ENCODE measurements at places on chromosomes 5 and 9.

DNA sequence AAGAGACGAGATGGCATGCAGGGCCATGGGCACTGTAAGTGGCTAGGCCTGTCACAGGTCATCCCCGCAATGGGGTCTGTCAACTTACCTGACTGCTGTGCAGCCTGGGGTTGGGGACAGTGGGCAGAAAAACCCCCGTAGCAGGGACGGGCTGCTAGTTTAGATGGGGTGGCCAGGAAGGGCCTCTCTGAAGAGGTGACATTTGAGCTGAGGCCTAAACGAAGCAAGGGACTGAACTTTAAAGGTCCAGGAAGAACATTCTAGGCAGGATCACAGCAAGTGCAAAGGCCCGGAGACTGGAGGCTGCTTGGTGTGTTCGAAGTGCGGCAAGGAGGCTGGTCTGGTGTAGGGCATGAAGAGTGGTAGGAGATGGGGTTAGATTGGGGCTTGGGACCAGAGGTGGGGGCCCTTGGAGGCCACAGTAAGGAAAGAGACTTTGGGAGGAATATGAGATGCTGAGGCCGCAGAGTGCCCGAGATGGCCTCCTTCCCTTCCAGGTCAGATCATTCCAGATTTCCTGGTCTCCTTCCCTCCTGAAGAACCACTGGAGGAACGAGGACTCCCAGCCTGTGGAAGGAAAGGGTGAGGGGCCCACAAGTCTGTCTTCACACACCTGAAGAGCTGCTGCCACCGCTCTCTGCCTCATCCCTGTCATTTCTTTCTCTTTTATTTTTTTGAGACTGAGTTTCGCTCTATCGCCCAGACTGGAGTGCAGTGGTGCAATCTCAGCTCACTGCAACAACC, 37.9 kb upstream of the SH3PXD2B start:
- no peak for DNase-seq

DNA sequence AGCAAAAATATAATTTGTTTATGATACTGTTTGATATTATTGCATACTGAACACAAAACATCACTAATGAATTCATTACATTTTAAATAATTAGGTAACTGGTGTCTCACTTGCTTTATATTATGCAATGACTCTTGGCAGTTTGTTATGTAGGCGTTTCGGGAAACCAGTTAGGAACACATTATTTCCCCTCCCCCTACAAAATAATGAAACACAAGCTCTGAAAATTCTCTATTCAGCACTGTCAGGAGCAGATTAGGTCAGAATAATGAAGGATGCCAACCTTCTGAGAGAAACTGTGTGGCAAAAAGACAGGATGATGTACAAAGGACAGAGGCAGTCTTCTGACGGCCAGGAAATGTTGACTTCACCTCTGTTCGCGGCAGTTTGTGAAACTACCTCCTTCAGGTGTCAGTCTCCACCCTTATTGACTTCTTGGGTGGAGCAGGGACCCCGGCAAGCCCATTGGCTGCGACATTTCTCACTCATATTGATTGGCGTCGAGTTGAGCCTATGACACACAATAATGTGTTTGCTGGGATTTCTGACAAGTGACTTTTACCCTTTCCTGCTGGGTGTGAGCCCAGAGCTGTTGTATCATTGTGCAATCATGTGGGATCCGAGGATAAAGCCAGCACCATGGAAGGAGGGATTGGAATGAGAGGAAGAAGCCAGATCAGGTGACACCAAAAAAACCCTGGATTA, 33.9 kb downstream of the SH3PXD2B start:
- DNase-seq = no peak

GRCh38 chr9:107755246-107755645, 265.7 kb upstream of the KLF4 start:
- no peak for DNase-seq

DNA sequence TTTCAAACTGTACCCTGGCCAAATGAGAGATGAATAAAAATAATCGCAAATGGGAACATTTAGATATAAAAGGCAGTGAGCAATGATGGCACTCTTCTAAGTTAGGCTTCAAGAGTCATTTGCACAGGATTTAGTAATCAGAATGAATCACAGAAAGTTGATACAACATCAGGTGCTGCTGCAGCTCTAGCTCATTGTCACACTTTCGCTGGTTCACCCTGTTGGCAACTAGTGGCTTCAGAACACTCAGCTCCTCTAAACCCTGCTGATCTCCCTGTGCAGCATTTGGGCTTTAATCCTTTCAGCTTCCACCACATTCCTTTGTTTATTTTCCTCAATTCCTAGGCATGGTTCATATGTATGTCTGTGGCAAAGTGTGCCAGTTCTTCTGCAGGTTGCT, 2071.2 kb upstream of the CDH6 start:
- DNase-seq = no peak

GRCh38 chr5:171158581-171158980, 150.5 kb upstream of the TLX3 start:
- DNase-seq = no peak

DNA sequence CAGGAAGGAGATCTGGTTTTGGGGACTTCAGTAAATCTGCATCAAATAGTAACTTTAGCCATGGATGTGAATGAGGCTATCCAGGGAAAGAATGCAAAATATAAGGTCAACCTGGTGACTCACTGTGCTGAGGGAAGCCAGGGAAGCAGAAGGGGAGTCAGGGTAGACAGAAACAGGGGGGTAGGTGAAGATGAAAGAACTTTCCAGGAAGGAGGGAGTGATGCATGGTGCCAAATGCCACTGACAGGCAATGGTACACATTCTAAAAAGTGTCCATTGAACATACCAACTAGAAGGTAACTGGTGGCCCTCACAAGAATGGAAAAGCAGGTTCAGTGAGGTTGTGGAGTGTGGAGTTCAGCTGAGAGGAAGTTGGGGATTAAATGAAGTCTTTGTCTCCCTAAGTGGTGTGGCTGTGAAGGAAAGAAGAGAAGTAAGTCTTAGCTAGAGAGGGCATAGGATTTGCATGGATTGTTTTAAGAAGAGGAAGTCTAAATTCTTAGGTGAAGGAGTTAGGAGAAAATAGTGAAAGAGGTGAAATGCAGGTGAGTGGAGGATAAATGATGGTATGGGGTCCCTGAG, 35.5 kb downstream of the PALM2AKAP2 start:
- DNase-seq = no peak

GRCh38 chr5:157030692-157031091, 28.2 kb downstream of the HAVCR1 start:
- DNase-seq = no peak

DNA sequence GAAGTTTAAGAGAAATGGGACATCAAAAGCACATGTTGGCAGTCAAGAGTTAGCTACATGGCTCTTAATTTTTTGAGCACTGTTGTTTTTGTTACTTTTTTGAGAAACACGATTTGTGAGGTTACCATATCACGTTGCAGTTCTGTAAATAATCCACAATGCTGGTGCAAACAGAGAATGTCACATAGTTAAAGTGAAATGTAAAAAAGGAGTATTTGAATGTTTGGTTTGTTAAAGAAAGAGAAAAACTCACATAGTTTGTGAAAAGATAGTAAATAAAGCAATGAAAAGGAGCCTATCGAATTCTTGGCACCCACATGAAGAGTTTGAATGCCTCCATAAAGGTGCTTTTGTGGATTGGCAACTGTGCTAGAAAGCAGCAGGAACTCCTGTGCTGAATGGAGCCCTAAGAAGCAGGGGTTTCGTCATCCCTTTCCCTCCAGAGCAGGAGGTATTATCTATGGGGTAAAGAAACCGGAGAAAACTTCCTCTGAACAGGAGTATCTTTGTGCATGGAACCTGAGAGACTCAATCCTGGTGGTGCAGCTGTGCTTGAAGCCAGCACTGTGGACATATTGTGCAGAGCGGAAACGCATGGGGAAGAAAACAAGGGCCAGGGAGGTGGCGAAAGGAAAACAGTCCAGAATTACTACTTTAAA, 148.5 kb upstream of the OTULINL start:
- DNase-seq = no peak

- no peak for DNase-seq
Measured at GRCh38 chr9:124975131-124975530, 34.2 kb upstream of the GOLGA1 start.

- no peak for DNase-seq
Measured at GRCh38 chr9:127854184-127854806, at the start of gene ENG. ENG (minus strand) TSS chr9:127854658; CDS start chr9:127854355, 303 bp downstream.

- no peak for DNase-seq
Measured at GRCh38 chr9:72473474-72474261, 47.7 kb upstream of the TMC1 start.

DNA sequence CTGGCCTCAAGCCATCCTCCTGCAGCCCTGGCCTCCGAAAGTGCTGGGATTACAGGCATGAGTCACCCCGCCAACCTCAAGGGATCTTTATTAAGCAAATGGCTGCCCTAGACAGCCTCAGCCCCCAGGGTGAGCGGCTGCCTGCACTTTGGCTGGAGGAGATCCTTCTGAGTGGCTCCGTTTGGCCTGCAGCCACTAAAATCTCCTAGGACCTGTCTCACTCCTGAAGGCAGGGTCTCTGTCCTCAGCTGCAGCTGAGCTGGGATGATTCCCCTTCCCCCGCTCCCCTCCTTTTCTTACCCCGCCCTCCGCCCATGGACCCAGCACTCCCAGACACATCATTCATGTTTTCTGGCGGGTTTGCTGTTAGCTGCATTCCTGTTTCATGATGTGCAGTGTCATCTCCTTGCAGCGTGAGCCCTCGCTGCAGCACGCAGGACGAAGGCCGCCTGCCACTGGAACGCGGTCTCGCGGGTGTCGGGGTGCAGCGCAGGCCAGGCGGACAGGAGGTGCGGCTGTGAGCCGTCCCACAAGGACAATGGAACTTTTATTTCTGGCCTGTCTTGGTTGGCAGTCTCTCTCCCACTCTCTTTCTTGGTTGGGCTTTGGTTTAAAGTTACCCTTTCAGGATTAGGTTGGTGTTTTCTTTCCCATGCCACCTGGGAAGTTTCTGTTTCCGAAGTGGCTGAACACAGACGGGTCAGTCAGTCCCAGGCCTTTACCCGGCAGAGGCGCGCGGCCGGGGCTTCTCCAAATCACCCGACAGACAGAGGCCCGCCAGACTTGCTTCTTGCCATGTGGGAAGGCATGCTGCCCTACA, 137.1 kb downstream of the FOXD1 start:
- DNase-seq = no peak

DNA sequence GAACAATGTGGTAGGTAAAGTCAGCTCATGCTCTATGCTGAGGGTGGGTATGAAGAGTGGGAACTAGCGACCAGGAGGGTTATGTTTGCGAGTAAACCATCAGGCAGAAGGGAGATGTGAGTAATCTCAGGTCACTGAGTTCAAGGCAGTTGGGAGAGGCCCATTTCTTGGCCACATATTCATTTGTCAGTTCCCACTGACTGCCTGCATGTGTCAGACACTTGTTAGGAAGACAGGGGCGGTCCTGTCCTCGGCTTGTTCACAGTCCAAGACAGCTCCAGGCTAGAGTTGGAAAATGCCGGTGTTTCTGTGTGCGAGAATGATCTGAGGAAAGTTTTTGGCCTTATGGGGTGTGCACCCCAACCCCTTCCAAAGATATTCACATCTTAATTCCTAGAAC, 48.6 kb upstream of the GDNF start:
- DNase-seq = no peak

DNA sequence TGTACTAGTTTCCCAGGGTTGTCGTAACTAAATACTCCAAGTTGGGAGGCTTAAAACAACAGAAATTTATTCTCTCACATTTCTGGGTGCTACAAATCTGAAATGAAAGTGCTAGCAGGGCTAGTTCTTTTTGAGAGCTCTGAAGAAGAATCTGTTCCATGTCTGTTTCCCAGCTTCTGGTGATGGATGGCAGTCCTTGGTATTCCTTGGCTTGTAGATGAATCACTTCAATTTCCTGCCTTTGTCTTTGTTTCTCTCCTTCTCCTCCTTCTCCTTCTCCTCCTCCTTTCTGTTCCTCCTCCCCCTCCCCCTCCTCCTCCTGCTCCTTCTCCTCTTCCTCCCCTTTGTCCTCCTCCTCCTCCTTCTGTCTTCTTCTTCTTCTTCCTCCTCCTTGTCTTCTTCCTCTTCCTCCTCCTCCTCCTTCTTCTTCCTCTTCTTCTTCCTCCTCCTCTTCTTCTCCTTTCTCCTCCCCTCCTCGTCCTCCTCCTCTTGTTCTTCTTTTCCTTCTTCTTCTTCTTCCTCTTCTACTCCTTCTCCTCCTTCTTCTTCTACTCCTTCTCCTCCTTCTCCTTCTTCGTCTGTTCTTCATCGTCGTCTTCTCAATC, 104.7 kb upstream of the ANKRD55 start:
- no peak for DNase-seq

Data from stimulated activated CD8-positive, alpha-beta memory T cell treated with anti-CD3 and anti-CD28 coated beads, Interleukin-7, amount 100 ng/mL, for 1 hour (primary cell).